ENCODE measurements at places on chromosomes 2 and 18.

GRCh38 chr2:140363131-140363530 is 1582.9 kb upstream of the NXPH2 start:
- no peak for DNase-seq

DNA sequence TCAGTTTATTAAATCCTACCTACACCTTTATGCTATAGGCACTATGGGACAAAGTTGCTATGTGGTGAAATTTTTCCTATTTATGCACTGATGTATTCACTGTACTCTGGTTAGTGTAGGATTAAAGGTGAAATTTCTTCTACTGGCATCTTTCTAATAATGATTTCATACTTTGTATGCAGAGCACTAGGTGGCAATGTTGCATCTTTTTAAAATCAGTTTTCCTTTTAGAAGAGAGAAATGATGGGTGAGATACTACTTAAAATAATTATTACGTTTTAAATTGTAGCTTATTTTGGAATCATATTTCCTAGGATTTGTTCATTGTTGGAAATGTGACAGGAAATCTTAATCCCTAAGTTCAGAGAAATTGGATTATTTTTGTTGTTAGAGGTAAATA is 150.9 kb downstream of the CD8B2 start:
- DNase-seq: no peak

DNA sequence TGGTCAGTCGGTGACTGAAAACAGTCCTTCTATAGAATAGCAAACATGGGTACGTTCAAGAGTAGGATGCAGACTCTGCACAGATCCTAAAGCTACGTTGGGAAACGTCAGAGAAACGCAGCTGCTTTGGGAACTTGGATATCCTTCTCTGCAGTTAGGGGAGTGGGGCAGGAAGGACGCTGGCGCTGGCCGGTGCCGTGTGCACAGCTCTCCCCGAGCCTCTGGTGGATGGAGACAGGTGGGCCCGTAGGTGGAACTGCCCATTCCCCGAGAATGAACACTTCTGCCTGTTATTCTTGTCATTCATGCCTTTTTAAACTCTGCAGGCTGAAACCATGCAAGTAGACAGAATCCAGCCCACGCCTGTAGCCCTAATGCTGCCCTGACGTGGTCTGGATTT is 91.7 kb upstream of the MBOAT2 start:
- DNase-seq: no peak

DNA sequence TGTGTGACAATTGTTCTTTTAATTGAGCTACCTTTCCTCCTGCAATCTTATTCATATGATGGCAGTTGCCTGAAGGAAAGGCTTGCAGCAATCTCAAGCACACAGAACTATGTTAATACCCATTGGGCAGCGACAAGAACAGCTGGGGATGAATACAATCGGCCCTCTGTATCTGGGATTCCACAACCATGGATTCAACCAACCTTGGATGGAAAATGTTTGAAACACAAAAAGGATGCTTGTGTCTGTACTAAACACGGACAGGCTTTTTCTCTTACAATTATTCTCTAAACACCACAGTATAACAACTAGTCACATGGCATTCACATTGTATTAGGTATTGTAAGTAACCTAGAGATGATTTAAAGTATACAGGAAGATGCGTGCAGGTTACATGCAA is 256.1 kb upstream of the SIX2 start:
- no peak for DNase-seq

GRCh38 chr2:138500592-138501424 is 762 bp upstream of the SPOPL start:
- DNase-seq: no peak

DNA sequence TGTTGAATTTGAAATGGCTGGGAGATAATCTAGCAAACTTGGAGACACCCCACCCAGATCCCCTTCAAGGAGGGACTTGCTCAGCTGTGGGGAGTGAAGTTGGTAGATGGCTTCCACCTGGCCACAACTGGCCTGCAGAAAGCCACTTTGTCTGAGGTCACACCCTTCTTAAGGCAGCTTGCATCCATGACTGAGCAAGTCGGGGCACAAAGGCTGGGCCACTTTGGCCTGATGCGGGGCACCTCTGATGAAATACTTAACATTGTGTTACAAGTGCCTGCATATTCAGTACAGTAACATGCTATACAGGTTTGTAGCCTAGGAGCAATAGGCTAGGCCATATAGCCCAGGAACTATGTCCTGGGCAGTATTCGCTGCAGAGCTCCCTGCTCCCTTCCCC is 13.4 kb upstream of the RPL37A start:
- no peak for DNase-seq

DNA sequence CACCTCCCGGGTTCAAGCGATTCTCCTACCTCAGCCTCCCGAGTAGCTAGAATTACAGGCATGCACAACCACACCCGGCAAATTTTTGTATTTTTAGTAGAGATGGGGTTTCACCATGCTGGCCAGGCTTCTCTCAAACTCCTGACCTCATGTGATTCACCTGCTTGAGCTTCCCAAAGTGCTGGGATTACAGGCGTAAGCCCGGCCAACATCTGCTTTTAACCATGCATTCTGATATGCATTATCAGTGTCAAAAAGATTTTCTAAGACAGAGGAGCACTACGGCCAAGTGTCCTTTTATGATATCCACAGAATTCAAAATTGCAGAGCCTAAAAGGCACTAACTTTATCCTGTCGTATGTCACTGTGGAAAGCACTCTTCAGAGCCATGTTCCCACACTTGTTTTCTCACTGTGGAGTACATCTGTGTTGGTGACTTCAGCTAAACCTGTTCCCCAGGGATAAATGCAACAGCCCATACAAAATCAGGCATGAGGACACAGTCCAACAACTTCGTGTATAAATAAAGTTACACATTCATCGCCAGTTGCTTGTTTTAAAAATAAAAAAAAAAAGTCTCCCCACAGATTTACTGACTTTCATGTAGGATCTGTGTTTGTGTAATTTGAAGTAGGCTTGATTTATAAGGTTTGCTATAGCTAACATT is 56.4 kb downstream of the STK25 start:
- no peak for DNase-seq

DNA sequence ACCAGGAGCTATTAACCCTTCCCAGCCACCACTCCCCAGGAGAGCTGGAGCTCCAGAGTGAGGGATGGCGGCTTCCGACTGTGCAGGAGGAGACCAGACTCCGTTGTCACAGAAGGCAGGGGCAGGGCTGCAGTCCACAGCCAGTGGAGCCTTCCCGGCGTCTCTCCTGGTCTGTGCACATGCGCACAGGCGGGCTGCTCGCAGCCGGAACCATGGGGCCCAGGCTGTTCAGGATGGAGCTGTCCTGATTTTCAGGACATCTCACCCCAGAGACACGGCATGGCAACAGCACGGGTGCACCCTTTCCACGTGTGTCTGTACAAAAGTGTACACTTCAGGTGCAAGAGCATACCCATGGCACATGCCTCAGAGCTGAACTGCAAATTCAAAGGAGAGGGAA is 28.9 kb downstream of the EIPR1 start:
- DNase-seq: no peak

DNA sequence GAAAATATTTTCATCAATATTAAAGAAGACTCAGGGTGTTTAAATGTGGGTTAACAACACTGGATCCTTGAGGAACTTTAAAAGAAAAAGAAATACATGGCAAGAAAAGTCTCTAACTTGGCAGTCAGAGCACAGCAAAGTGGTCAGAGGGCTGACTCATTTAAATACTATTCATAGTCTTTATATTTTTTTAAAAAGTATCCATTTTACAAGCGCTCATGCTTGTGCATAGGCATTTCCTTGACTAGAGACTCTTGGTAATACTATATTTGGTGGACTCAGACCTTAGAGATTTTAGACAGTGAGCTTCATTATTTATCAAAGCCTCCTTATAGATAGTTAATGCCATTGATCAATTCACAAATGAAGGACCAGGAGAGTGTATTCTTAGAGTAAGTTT is 110.2 kb downstream of the ABCA12 start:
- DNase-seq: no peak

DNA sequence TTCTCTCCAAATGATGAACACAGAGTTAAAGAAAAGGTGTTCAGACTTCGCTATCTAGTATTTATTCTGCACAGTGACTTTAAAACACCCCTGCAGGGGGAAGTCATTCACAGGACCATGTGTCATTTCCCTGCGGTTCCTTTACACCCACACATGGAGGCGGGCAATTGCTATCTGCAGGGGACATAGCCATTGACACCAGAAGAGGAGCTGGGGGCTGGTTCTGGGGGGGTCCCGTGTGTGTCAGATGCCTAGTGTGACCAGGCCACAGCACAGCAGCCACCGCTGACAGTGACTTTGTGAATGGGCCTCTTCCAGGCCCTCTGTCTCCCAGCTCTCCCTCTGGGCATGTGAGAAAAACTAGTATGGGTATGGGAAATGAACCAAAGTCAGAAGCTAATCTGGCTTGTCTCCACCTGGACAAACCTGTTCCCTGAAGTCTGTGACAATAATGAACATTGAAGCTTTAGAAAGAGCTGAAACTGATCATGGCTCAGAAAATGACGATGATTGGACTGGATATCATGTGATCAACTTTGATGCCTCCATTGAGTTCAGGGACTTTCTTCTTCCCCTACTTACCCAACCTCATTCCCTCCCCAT is 7.5 kb upstream of the GBX2 start:
- no peak for DNase-seq

DNA sequence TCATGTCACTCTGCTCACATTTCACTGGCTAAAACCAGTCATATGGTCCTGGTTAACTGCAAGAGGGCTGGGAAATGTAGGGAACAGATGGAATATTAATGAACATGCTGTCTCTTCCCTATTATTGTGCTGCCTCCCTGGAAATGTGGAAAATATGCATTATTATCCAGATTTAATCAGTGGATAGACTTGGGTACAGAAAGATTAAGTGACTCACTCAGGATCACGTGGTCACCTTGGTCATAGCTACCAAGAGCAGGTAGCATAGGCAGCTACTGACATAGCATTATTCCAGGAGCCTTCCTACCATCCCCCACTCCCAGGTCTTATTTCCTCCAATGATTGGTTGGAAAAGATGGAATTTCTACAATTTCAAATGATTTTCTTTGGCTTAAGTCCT is 141.1 kb downstream of the HRH4 start:
- DNase-seq: no peak

GRCh38 chr18:27142891-27143290 is 42.2 kb downstream of the CHST9 start:
- DNase-seq: no peak

- DNase-seq: no peak
These were observed 160.1 kb downstream of the PARD3B start for GRCh38 chr2:204705243-204705932.

DNA sequence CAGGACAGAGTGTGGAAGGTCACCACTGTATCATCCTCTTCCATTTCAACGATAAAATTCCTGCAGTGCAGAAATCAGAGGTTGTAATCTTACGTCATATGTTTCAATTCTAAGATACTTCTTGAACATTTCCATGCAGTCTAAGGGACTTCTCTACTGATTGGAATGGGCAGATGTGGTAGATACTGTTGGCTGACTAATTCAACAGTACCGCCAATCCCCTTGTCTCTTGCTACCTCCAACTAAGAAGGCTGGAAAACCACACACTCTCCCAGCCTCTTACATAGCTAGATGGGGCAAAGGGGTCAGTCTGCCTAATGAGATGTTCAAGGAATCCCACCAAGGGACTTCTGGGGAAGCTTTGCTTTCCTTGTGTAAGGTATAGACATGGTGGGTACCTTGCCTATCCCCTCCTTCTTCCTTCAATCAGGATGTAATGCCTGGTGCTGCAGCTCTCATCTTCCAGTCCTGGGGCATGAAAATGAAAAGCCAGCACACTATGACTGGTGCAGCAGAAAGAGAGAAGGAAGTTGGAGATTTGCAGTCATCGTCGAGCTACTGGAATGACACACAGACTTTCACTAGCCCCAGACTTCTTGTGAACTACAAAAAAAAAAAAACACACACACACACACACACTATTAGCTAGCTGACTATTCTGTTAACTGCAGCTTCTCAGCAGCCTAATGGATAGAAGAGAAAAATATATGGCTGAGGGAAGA is 84.1 kb downstream of the ALPK2 start:
- DNase-seq: no peak
